ENCODE measurements at places on chromosomes 7 and 10.

DNA sequence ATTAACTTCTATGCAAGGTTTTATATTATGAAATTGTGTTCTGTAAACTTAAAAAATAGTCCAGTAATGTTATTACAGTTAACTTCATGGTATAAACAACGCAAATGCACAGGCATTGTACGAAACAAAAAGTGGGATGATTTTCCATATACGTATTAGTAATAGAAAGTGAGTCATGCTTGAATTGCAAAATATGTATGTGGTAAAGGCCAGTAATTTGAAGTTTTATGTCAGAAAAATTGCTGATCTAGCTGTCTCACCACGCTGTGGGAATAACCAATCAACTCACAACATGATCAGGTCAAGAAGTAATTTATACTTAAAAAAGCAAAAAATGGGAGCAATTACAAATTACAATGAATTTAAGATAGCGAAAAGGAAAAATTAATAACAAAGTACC, 37.0 kb upstream of the GLI3 start:
- no peak for DNase-seq

DNA sequence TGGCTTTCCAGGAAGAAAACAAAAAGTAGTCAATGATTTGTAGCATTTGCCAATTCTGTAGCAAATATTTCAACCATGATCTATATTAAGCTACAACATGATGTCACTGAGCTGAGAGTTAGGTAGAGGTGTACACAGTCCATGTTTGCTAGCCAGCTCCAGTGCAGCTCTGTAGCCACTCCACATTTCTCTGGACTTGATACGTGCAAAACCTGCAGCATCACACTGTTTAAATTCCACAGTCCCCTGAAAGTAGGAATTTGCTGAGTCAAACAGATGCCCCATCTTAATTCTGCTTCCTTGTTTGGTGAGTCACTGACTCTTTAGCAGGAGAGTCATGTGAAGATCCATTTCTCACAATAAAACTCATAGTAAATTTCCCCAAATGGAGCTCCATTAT, 89.8 kb upstream of the LRRTM3 start:
- DNase-seq, result no peak

- DNase-seq, result no peak
Observed at GRCh38 chr10:218798-219197, 83.5 kb downstream of the ZMYND11 start.

GRCh38 chr10:103786020-103786419, 69.4 kb downstream of the SH3PXD2A start:
- DNase-seq, result no peak

DNA sequence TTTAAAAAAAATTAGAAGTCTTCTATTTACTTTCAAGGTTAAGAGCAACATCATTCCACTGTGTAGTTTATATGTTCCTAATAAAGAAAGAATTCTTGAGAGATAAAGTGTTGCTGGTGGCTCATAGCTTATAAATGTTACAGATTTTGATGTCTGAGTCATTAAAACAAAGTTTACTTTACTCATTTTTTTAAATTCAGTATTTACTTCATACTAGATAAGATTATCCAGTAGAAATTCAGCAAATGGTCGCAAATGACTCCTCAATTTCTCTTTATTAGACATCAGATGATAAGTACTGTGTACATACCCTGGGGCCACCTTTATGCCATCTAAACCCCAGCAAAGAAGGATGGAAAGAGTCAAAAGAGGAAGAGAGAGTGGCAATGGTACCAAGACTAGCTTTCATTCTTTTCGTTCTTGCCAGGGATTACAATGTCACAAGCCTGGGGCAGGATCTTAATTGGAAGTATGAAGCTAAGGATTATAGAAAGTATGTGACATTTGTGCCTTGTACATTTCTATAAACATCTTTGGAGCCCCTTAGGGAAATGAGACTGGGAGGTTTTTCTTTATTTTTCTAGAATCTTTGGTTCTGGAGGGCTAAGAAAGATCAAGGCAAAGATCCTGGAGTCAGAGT, 206.1 kb downstream of the CHRM2 start:
- DNase-seq, result no peak

- no peak for DNase-seq
Observed at GRCh38 chr7:12030116-12030515, 181.0 kb upstream of the TMEM106B start.

DNA sequence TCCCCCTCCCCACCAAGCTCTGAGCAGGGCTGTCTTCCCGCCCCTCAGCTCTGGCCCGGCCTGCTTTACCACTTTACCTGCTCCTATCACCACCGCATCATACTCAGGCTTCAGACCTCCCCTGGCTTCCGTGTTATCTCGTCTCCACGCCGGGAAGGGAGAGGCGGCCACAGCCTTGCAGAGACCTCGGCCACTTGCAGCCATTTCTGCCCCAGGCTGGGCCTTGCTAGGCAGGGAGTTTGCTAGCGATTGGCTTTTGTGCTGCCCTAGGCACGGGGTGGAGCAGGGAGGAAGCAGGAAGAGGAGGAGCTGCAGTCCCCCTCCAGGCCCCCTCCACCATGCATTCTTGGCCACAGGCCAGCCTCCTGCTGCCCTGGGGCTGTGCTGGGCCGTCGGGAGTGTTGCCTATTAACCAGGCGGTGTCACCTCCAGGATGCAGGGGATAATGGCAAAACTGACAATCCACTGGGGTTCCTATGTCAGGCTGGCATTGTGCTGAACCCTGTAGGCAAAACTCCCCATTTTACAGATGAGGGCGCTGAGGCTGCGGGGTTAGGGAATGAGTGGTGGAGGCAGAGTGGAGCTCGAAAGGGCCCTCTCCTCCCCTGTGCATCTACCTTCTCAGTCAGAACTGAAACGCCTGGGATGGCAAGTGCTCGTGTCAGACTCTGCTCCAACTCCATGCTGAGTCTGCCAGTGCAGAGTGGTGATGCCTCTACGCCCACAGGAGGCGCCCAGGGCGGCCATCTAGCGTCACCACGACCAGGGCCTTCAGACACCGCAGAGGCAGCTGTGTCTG, at the start of gene PYROXD2:
TSS of gene PYROXD2 (minus strand) at position 251 of the 799 bp plus-strand sequence. CDS start at position 204, 47 bp downstream.
- DNase-seq, result no peak

DNA sequence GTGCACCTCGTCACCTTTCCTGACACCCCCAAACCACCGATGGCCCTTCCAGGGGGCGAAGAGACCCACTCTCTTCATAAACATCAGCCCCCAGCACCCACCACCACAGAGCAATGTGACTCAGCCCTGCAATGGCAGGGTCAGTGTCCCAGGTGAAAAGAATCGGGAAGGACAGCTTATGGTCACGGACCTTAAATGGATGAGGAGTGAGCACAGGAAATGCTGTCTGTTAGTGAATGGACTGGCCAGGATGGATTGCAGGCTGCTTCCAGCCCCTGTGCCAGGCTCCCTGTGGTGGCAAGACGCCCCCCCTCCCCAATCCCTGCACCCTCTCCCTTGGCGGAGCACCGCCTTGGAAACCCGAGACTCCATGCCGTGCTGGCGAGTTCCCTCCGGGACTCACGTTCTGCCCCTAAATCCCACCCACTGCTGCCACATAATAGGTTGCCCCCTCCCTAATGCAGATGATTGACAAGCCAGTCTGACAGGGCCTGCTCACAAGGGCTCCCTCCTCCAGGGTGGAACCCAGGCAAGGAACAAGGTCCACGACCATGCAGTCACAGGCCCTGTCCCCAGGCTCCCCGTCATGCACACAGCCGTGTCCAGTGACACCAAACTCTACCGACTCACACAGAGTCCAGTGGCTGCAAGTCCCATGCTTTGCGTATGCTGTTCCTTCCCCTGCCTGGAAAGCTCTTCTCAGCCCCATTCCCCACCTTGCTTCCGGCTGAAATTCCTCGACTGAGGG, 7.3 kb downstream of the ASB13 start:
- DNase-seq, result no peak

- no peak for DNase-seq
Observed at GRCh38 chr7:34083440-34083839, 178.1 kb downstream of the BMPER start.
